ENCODE measurements at places on chromosomes 5 and 9.

GRCh38 chr5:624951-625230, 12.8 kb downstream of the CEP72 start:
- peak; percentile 6 for DNase-seq

DNA sequence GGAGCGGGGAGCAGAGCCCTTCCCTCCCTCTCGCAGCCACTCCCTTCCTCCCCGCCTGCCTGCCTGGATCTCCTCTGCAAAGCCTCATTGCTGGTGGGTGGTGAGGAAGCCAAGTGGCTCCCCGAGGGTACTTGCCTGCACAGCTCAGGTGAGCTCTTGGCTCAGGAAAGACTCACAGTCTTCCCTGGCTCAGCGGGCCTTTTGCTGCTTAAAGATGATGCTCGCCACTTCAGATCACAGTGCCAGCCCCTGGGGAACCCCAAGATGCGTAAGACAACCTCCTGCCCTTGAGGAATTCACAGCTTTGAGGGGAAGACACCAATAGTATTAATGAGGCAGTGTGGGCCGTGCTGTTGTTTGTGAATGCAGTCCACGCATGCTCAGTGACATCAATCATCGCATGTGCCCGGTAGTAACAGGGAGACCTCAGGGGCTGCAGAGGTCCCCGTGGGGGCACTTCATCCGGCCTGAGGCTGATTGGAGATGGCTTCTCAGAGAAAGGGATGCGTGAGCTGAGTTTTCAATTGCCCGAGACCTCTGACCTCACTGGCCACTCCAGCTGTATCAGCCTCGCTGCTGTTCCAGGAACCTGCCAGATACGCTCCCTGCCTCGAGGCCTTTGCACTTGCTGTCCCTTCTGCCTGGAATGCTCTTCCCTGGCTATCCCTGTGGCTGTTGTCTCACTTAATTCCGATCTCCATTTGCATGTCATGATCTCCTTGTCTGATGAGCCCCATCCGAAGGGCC, 36.8 kb downstream of the ERGIC1 start:
- DNase-seq: no peak

- no peak for DNase-seq
Measured at GRCh38 chr5:66406761-66407336, 189.3 kb upstream of the MAST4 start.

- no peak for DNase-seq
Measured at GRCh38 chr9:120663380-120663779, 50.9 kb downstream of the MEGF9 start.

DNA sequence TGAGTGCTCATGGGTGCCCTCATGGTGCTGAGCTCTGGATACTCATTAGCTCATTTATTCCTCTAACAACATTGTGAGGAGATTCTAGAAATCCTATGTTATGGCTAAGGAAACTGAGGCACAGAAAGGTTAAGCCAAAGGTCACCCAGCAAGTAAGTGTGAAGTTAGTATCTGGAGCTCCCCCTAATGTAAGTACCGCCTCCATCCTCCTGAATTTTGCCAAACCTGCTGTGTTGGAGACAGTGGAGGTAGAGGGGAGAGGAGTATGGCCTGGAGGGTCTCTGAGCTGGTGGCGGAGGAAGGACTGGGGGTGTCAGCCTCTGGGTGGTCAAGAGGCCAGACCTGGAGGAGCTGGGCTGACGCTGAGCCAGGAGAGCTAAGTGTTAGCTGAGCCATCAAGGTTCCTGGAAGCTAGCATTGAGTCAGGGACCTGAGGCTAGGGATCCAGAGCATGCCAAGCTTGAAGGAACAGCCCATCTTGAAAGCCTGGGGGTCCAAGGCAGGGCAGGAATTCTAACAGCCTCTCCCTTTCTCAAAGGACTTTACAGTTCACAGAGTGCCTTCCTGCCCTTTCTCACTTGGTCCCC, 114.8 kb downstream of the RGS3 start:
- no peak for DNase-seq

GRCh38 chr5:149656576-149657182, 73.4 kb upstream of the PPARGC1B start:
- peak; percentile 69 for DNase-seq

GRCh38 chr5:181120306-181120705, 10.7 kb downstream of the OR2V1 start:
- DNase-seq: no peak

DNA sequence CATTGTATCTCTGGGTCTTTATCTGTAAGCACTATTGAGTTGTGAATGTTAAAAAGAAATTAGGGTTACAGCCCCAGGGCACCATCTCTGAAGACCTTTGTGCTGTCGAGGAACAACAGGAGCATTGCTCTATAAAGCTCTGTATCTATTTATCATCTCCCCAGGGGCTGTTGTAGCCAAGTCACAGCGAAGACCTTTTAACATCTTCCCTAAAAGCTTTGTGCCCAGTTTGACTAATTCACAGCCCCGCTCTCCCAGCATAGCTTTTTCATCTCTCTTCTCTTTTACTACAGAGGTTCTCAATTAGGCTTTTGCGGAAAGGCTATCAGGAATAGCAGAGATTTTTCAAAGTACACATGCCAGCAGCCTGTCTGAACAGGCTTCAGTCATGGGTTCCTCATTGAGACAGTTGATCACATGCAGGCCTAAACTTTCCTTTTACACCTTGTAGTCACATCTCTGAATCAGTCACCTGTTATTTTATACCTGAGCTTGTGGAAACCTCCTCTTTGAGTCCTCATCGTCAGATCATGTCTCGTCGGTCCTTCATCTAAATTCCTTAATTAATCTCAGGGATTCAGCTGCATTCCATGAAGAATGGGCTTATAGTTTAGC, 140.5 kb downstream of the NPR3 start:
- DNase-seq: no peak

DNA sequence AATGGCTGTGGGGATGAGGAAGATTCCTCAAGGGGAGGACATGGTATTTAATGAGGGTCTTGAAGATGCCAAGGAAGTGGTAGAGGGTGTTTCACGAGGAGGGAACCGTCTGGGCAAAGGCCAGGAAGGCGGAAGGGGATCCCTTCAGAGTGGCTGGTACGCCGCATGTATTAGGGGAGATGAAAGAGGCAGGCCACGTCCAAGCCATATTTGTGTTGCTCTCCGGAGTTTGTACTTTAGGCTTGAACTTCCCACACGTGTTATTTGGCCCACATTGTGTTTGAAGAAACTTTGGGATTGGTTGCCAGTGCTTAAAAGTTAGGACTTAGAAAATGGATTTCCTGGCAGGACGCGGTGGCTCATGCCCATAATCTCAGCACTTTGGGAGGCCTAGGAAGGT, 1.2 kb downstream of the FXN start:
- DNase-seq: no peak

DNA sequence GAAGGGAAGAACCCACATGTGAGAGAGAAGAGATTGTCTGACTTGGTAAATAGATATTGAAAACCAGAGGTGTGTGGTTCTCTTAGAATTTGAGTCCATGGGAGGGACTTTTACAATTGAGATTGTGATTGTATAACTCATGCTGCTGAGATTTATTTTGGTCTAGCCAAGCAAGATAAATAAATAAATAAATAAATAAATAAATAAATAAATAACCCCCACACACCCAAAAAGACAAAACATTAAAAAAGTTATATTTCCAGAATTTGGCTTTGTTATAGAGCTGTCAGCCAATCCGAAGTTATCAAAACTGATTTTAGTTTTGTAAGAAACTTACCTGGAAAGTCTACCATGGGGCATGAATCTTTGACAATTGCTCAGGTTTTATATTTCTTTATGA, 416.6 kb downstream of the ZSWIM6 start:
- DNase-seq: no peak

GRCh38 chr5:54309276-54309675, 1.1 kb downstream of the ARL15 start:
- DNase-seq: no peak

DNA sequence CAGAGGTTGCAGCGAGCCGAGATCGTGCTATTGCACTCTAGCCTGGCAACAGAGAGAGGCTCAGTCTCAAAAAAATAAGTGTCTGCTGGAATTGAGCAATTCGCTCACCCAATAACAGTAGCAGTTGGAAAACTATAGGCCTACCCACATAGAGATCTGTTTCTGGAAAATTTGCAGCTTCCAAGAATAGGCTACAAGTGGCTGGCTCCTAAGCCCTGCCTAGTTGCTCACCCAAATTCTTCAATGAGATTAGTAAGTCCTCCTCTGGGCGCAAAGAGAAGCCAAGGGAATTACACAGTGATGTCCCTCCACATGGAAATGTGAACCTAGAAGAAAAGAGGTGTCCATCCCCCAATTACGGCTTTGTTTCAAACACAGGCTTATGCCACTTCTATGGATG, 42.6 kb upstream of the RNF38 start:
- no peak for DNase-seq

- no peak for DNase-seq
Measured at GRCh38 chr5:181107699-181108098, 23.3 kb downstream of the OR2V1 start.

- DNase-seq: no peak
Measured at GRCh38 chr9:30522061-30522460, 1862.4 kb upstream of the ACO1 start.

DNA sequence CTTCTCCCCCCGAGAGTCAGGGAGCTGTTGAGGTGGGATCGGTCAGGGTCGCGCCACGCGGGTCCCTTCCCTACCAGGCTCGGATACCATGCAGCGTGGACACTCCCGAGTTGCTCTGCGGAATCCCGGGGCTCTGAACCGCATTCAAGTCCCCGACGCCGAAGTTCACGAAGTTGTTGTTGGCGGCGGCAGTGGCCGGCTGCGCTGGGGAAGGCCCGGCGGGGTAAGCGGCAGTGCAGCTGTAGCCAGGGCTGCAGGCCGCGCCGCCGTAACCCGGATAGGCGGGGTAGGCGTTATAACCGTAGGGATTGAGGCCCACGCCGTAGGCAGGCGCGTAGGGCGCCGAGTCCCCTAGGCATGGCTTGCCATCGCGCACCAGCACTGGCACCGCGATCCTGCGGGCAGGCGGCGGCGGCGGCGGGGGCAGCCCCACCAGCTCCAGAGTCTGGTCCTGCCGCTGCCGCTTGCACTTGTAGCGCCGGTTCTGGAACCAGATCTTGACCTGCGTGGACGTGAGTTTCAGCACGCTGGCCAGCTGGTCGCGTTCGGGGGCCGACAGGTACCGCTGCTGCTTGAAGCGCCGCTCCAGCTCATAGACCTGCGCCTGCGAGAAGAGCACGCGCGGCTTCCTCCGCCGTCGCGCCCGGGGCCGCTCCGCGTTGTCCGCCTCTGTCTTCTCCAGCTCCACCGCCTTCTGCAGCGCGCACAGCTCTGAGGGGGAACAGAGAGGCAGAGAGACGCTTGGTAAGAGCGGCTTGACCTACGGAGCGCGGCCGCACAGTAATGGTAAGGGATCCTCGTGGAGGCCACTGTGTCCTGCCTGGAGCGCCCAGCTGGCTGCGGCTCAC, 2.3 kb downstream of the NKX2-5 start:
- DNase-seq: no peak

DNA sequence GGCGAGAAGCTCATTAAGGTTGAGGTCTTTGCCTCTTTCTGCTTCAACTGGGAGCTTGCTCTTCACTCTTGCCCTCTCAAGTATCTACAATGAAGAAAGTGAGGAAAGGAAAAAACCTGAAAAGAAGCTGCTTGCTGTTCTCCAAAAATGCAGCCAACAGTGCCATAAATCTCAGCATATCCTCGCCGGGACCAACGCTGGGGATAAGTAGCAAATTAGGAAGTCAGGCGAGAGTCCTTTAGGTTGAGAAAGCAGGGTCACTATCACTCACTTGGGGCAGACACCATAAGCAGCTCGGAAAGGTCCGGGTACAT, 399 bp downstream of the NUP155 start:
- no peak for DNase-seq

- DNase-seq: no peak
Measured at GRCh38 chr9:98551511-98552286, 157.0 kb downstream of the GABBR2 start.

DNA sequence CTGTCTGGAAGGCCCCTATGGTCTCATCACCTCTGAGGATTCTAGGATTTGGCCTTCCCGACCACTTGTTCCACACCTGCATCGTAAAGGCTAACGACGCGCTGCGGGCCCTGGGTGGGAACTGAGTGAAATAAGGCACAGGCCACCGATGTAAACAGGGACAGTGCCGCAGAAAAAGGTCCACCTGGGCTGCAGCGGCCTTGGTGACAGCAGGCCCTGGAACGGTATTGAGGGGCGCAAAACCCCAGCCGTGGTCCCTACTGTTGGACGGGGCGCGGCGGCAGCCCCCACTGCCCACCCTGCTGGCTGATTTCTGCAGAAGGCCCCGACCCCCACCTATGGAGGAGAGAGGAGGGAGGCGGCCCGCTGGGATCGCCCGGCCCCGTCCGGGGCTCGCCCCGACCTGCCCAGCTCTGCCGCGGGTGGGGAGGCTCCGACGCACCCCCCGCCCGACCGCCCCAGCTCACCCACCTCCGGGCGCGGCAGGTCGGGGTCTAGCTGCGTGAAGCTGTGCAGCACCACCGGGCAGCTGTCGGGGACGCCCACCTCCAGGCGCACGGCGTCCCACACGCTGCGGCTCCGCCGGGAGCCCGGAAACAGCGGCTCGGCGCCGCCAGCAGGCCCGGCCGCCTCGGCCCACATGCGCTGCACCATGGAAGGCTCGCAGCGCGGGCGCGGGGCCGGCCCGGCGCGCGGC, 391 bp downstream of the RALGDS start:
- DNase-seq: no peak

GRCh38 chr9:92180669-92181181, 65.5 kb upstream of the SPTLC1 start:
- peak; percentile 84 for DNase-seq

GRCh38 chr9:106885451-106885850, 22.5 kb downstream of the ZNF462 start:
- DNase-seq: peak; percentile 22

DNA sequence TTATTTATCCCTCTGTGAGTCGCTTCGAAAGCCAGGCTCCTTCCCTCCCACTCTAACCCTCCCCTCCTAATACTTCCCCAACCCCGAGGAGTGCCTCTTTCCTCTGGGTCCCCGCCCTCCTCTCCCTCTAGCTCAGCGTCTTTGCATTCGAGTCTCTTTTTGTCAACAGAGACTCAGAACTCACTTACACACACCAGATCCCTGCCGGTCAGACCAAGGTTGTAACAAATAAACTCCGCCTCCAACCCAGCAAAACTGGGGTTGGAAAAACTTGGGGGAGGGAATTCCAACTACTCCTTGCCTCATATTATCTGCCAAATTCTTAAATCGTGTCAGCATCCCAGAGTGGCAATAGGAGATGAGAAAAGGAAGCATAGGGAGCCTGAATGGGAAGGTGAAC, at the start of gene HTR1A:
TSS of gene HTR1A (minus strand) at position 167 of the 400 bp plus-strand sequence. CDS start 726 bp downstream, outside the sequence.
- DNase-seq: no peak

GRCh38 chr5:175290379-175290778, 153.6 kb downstream of the DRD1 start:
- DNase-seq: no peak
